Posterior cingulate gyrus (tissue), 11 donors: ENCODE measurements at places on chromosomes 5 and 9.
A peak's percentile ranks its signal among the peaks of the same experiment; 100 is the strongest.

DNA sequence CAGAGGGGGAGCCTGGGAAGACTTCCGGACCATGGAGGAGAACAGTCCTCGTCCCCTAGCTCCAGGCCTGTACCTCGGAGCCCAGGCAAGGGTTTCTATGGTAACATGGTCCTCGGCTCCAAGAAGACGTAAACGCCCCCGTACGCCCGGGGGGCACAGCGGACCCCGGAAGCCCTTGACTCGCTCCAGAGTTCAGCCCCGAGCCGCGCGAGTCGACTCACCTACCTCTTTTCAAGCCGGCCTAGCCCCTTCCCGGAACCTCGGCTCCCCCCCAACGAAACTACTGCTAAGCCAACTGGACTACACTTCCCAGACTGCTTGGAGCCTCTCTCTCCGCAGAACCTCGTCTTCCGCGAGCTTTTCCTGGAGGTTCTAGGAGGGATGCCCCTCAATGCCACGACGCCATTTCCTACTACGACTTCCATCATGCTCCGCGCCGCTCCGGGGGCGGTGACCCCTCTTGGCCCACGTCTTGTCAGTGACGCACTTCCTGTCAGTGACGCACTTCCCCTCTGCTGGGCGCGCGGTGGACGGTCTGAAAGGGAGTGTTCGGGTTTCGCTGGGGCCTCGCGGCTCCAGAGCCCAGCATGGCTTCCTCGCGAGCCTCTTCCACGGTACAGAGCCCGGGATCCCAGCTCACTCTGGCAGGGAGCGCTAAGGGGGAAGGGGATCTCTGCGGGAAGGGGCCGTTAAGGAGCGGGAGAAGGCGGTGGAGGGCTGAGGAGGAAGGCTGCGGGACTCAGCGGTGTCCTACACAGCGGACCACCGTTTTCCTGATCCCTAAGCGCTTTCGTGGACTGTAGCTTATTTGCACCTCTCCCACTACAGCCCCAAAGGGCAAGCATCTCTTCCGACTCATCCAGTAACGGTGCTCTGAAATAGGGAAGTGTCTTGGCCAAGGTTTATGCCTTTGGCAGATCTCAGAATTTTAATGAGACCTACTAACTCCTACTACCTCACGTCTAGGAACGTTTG, at the start of the genes CDC26 and PRPF4:
CDC26 (minus strand) TSS at position 416 of the 975 bp plus-strand sequence. CDS start 3,065 bp downstream, outside the sequence.
PRPF4 (plus strand) TSS at position 502 of the 975 bp plus-strand sequence; CDS start at position 588, 86 bp downstream.
- DNase-seq: peak; percentile 99

DNA sequence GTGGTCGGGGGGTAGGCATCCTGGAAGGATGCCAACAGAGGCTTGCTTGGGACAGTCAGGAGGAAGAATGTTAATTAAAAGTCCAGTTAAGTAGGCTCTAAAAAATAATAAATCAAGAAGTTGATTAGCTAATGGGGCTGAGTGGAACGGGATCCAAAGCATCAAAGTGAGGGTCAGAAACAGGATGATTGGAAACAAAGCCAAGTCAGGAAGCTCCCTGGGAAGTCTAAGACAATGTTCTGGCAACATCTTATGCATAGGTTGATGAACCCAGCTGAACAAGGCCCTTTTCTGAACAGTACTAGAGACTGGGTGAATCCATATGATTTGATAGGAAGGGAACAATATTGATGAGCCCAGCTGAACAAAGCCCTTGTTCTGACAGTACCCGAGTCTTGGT, 50.2 kb upstream of the STARD4 start:
- no peak for DNase-seq

- no peak for DNase-seq
Measured at GRCh38 chr5:173800340-173800739, 87.8 kb upstream of the CPEB4 start.

GRCh38 chr5:154411338-154411737, 34.5 kb upstream of the SAP30L start:
- DNase-seq: no peak

DNA sequence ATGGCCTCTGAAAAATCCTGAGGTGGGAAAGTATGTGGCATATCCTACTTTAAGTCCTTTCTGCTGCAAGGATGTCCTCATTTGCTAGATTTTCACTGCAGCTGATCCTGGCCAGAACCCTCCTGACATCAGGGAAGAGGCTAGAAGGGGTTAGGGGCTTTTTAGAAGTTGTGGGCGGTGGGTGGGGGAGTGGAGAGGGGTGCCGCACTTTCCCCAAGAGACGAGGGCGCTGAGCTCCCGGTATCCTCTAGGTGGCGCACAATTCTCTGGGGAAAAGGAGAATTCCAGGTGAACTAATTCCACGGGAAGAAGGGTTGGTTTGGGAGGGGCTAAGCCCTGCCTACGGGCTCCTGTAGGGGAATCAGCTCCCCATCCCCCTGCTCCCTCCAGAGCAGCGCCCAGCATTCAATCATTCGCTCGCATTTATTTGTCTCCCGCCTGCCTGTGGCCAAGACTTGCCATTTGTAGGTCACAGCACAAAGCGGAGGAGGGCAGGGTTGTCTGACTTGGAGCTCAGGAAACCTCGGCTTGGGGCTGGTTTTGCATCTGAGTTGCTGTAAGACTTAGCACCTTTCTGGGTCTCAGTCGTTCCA, 42.9 kb upstream of the HAND1 start:
- DNase-seq: peak; percentile 21

DNA sequence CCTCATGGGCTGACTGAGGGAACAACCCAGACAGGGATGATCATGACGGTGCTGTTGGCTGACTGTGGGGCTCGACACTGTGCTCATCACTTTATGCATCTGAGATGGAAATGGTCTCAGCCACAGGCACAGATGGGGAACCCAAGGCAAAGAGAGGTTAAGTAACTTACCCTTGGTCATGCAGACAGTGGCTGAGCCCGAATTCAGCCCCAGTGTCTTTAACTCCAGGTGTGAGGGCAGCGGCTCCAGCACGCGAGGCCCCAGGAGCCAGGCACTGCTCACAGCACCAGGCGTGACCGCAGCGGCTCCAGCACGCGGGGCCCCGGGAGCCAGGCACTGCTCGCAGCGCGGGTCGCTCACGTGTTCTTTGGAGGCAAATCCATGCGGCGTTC, 45.3 kb upstream of the FCN1 start:
- DNase-seq: peak; percentile 71

DNA sequence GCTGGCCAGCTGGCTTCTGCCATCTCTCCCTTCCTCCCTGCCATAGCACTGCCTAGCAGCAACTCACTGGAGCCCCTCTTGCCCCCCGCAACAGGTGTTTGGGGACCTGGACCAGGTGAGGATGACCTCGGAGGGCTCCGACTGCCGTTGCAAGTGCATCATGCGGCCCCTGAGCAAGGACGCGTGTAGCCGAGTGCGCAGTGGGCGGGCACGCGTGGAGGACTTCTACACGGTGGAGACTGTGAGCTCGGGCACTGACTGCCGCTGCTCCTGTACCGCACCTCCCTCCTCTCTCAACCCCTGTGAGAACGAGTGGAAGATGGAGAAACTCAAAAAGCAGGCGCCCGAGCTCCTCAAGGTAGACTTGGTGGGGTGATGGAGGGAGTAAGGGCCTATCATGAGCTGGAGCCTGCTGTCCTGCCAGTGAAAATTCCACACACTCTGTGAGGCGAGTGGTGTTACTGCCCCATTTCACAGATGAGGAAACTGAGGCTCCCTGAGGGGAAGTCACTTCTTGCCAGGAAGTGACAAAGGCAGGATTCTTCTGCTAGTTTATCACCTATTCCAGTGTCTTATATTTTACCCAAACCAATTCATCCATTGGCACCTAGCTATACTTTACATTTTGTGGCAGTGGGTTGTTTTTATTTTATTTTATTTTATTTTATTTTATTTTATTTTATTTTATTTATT, 10.1 kb downstream of the OLFML2A start:
- no peak for DNase-seq

DNA sequence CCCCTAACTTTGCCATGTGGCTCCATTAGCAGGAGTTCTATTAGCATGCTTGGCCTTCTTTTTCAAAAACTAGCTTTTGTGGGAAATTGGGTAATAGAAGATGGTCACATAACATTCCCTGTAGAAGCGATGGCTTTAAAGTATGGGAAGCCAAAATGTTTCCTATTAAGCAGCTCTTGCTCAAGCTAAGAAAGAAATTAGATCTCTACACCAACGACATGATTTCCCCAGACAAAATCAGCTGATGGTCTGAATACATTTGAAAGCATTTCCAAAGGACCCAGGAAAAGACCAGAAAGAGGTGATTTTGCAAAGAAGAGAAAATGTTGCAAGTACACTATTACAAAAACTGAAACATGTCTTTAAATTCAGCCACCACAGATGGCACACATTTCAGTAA, 4.8 kb upstream of the NFIL3 start:
- DNase-seq: no peak

- no peak for DNase-seq
Measured at GRCh38 chr5:24407466-24407865, 237.3 kb downstream of the CDH10 start.

GRCh38 chr9:82604947-82605656, 457.8 kb downstream of the RASEF start:
- DNase-seq: no peak

- no peak for DNase-seq
Measured at GRCh38 chr5:57764479-57765089, 282.0 kb upstream of the ACTBL2 start.

DNA sequence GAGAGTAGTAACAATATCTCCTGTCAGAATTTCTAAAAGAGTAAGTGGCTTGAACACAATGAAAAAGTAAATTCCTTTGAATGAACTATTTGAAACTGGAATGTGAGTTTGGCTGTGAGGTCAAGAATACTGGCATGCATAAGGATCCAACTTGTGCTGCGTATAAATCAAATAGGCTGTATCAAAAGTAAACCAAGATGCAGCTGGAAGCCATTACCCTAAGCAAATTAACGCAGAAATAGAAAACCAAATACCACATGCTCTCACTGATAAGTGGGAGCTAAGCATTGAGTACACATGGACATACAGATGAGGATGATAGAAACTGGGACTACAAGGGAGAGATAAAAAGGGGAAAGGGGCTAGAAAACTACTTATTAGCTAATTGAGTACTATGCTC, 24.0 kb upstream of the SRFBP1 start:
- DNase-seq: no peak

DNA sequence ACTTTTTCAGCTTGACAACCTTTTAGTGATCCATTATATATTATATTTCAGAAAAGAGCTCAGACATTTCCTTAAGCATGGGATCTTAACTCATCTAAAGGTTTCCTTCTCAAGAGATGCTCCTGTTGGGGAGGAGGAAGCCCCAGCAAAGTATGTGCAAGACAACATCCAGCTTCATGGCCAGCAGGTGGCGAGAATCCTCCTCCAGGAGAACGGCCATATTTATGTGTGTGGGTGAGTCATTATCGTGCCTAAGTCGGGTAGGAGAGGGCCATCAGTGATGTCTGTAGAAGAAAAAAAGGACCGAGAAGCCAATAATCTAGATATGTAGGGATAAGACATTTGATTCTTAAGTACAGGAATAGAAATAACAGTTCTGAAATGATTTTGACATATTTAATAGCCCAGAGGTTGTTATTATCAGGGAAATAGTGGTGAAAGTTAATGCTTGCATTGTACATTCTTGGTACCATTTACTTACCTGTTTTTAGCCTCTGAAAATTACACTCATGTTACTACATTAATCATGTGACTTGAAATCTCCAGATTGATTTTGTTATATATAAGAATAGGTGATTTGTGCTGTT, 28.2 kb downstream of the MTRR start:
- no peak for DNase-seq

DNA sequence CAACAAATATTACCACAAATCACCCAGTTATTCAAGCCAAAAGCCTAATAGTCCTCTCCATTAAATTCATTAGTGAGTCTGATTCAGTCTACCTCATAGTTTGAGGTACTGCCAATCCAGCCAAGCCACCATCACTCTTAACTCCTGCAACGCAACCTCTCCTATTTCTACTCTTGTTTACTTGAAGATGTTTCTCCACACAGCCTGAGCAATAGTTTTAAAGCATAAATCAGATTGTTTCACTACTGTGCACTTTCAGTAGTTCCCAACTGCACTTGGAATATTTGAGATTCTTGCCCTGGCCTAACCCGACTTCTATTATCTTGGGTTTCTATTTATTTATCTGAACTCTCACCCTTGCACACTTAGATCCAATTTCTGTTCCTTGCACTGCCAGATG, 85.5 kb downstream of the YIPF5 start:
- DNase-seq: no peak

- DNase-seq: no peak
Measured at GRCh38 chr5:102971676-102972293, 148.2 kb downstream of the GIN1 start.

DNA sequence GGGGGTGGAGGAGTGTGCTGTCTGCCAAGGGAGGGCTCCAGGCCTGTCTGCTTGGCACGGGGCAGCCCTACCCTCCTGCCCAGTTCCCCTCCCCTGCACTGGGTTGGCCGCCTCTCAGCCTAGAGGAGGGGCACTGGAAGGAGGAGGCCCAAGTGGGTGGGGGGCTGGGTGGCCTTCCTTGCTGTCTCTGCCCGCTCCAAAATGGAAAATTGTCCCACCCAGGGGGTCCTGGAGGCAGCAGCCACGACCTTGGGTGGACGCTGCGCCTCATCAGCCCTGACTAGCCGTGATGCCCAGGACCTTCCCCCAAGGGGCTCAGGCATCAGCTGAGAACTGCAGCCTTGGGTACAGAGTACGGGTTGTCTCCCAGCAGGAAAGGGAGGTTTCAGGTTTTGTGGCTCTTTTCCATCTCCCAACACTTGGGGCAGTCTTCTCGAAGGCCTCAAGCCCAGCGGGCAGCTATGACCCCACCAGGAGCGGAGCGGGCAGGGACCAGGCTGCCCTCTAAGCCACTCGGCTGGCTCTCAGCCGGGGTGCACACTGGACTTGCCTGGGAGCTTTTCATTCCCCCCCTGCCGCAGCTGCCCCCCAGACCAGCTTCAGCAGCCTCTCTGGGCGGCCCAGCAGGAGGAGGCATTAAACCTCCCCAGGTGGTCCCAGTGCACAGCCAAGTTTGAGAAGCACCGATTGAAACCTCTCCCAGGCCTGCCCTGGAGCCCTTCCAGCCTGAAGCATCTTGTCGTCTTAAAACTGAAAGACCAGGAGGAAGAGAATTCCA, 20.6 kb downstream of the NTNG2 start:
- DNase-seq: no peak
